ENCODE measurements at places on chromosomes 5 and 9. TPM values are rescaled to one million over a fixed set of nuclear protein-coding genes. Genes with fewer than 3 reads are reported as not detected.

PTGDS gene
- total RNA-seq: 5.2 TPM

PCDHGA2 gene
- total RNA-seq: 0.07 TPM

ABO gene
- total RNA-seq: 2.1 TPM

FAM219A gene
- 19.0 TPM for total RNA-seq

PCA3 gene
- total RNA-seq: not detected

EXOSC2 gene
- total RNA-seq: 60.4 TPM

Data from T-helper 1 cell treated with Interleukin-12 subunit alpha and Interleukin-12 subunit beta and Interleukin-4 antibody, amounts not matched to agents 30 ng/mL and 1 ng/mL, for 36 hours (primary cell).